ENCODE measurements at places on chromosomes 4 and X.
A peak's percentile ranks its signal among the peaks of the same experiment; 100 is the strongest.

GRCh38 chr4:179051206-179051605 lies 1609.0 kb upstream of the AGA start:
- no peak for DNase-seq

DNA sequence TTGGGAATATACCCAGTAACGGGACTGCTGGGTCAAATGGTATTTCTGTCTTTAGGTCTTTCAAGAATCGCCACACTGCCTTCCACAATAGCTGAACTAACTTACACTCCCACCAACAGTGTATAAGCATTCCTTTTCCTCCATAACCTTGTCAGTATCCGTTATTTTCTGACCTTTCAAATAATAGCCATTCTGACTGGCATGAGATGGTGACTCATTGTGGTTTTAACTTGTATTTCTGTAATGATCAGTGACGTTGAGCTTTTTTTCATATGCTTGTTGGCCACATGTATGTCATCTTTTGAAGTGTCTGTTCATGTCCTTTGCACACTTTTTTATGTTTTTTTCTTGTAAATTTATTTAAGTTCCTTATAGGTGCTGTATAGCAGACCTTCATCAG lies 81.2 kb downstream of the ADAM29 start:
- no peak for DNase-seq

DNA sequence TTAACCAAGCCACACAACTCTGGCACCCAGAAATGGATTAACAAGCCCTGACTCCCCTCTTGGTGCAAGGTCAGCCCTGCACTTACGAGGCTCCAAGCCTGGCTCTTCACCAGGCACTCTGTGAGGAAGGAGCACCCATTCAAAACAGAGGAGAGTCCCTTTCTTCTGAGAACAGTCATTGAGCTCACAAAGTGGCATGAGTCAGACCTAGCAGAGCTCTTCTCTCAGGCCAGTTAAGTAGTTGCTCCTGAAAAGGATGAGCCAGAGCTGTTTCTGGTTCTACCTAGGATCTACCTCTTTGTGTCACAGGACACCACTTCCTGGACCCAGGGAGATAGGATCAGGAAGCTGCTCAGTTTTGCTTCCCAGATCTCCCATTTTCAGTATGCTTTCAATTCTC lies 48.2 kb downstream of the EVC2 start:
- no peak for DNase-seq

GRCh38 chr4:25929298-25929686 lies 15.3 kb downstream of the SMIM20 start:
- peak; percentile 45 for DNase-seq

DNA sequence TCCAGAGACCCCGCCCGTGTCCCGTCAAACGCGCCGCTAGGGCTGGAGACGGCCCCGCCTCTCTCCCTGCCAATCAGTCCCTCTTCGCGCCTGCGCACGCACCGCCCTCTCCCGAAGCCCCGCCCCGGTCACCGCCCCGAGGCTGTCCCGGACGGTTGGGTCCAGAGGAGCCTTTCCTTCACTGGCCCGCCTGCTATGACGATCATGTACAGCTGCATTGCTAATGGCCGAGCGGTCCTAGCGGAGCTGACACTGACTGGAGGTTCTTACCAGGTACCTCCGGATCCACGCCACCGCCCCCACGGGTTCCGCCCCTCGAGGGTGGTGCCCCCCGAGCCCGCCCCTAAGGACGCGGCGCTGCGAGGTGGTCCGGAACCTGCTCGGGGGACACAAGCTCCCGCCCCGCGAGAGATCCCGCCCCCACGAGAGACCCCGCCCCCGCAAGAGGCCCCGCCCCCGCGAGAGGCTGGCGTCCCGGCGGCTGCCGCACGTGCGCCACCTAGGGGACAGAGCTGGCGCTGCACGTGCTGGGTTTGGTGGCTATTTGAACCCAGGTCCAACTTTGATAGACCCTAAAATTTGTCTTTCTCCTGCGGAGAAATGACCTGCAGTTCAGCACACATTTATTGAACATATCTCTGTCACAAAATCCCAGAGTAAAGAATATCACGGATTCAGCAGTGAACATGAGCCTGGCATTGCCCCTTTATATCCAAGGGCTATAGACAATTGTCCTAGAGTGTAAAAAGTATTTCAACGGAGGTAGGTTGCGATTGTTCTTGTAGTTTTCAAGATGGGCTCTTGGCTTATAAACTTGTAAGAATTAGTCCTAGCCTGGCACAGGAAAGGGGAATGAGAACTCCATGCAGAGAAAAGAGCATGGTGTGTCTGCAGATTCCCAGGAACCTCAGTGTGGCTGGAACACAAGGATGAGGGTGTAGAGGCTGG lies 88.7 kb downstream of the HNRNPD start:
- DNase-seq: peak; percentile 95

DNA sequence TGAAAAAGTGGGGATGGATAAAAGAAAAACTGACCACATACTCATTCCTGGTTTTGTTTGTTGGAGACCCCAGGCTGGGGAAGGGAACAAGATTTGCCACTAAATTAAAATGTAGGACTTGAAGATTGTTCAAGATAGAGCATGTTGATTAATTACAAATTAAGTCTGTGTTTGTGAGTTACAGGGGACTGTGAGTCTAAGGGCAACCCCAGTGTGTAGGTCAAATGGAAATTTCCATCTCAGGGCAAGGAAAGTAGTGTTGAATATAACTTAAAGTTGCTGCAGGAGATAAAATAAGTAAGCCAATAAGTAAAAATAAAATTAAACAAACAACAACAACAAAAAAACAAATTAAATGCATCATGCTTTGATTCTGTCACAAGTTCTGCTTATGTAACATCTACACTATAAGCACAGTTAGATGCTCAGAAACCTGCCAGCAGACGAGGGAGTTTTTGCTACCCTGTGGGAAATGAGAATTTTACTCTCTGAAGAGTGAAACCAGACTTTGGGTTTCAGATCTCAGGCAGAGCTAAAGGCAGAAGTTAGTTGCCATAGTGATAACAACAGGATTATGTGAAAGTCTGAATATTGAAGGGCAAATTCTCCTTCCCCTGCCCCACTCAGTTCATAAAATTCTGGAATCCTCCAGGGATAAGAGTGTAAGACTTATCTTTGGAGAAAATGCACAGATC lies 352.3 kb downstream of the GRXCR1 start:
- DNase-seq: no peak

DNA sequence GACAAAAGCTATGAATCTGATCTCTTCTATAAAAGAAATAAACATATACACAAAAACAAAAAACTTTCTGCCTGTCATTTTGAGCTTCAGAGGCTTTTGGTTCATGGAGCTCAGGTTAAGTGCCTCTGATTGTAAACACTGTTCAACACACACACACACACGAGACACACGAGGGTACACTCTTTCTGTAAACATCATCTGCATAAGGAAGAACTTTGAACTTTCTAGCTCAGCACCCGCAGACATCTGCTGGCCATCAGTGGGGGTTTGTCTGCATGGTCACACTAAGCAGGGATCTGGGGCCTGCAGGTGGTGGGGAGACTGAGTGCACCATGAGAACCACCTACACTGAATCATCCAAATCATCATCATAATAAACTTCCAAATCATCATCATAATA lies 54.9 kb downstream of the STX18 start:
- DNase-seq: peak; percentile 53

- no peak for DNase-seq
Observed at GRCh38 chr4:3708103-3708510, 58.1 kb upstream of the ADRA2C start.

DNA sequence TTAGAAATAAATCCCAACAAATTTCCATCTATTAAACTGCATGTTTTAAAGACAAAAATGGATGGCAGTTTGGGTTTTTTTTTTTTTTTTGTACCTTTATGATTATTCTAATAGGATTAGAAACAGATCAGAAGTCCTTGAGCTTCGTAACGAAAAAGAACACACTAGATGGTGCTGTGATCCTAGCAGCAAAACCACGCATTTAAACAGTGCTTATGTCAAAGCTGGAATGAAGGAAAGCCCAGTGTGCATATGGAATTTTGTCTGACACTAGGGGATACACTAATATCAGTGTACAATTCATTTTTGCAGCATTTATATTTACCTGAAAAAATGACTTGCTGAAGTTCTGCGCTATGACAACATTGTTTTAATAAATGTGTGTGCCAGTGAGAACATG lies 229.1 kb downstream of the VEGFC start:
- peak; percentile 31 for DNase-seq

DNA sequence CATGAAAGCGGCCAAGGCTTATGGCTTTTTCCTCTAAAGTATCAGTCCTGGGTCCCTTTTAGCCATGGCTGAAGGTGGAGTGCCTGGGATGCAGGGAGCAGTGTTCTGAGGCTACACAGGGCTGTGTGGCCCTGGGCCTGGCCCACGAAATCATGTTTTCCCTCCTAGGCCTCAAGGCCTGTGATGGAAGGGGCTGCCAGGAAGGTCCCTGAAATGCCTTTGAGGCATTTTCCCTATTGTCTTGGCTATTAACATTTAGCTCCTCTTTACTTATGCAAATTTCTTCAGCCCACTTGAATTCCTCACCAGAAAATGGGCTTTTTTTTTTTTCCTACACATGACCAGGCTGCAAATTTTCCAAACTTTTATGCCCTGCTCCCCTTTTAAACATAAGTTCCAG lies 657.0 kb downstream of the DACH2 start:
- no peak for DNase-seq

DNA sequence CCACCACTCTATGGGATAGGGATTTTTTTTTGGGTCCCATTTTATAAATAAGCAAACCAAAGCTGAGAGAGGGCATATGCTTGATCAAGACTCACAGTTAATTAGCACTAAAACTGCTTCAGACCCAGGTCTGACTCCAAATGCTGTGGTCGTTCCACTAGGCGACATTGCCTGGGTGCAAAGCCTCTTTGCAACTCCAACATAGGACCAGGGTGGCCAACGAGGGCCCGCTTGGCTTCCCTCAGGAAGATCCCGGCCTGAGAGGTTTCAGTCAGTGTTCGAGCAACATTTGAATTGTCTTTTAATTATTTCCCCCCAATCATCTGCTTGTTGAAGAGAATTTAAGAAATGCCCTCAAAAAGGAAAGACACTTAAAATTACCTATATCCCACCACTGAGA lies 11.2 kb downstream of the PJA1 start:
- no peak for DNase-seq

DNA sequence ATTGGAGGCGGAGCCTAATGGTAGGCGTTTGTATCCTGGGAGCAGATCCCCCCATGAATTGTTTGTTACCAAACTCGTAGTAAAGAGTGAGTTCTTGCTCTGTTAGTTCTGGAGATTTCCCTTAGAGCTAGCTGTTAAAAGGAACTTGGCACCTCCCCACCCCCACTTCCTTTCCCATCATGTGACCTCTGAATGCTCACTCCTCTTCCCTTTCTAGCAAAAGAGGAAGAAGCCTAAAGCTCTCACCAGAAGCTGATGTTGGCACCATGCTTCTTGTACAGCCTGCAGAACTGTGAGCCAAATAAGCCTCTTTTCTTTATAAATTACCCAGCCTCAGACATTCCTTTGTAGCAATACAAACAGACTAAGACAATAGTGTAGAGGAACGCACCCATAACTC lies 13.8 kb upstream of the ATOH1 start:
- DNase-seq: no peak

- no peak for DNase-seq
Observed at GRCh38 chr4:109248322-109248900, 54.0 kb downstream of the COL25A1 start.

Measured in NCI-H69 (cell line).